ENCODE measurements at places on chromosomes 4 and X. TPM values are rescaled to one million over a fixed set of nuclear protein-coding genes. Genes with fewer than 3 reads are reported as not detected.

The SLC2A9 gene
- total RNA-seq, result 30.4 TPM

The SLC34A2 gene
- 102 TPM for total RNA-seq

The SLC25A43 gene
- total RNA-seq, result 24.3 TPM

The GLUD2 gene
- total RNA-seq, result 3.5 TPM

The PAGE4 gene
- total RNA-seq, result not detected

The EGF gene
- total RNA-seq, result 1.7 TPM

The LGI2 gene
- total RNA-seq, result under 0.01 TPM

DNA sequence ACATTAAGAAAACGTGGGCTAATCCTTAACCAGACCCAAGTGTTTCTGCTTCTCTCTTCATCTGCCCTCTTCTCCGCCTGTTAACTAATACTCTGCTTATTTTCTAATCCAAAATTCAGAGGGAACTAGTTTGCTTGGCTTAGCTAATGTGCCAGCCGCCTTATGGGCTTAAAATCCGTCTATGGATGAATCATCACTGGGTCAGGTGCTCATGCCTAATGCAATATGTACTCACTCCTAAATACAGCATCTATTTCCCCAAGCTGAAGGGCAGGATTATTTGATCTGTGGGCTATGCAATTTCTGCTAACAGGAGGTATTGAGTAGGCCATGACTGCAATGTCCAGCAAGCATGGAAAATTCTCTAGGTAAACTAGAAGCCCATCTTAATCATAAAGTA, 12.4 kb downstream of the DYNLT3 start:
- DNase-seq, result peak; percentile 1

- DNase-seq, result no peak
Observed at GRCh38 chrX:9902656-9903055, 64.5 kb upstream of the CLDN34 start.

- DNase-seq, result no peak
Observed at GRCh38 chr4:127118681-127119080, 514.1 kb upstream of the INTU start.

DNA sequence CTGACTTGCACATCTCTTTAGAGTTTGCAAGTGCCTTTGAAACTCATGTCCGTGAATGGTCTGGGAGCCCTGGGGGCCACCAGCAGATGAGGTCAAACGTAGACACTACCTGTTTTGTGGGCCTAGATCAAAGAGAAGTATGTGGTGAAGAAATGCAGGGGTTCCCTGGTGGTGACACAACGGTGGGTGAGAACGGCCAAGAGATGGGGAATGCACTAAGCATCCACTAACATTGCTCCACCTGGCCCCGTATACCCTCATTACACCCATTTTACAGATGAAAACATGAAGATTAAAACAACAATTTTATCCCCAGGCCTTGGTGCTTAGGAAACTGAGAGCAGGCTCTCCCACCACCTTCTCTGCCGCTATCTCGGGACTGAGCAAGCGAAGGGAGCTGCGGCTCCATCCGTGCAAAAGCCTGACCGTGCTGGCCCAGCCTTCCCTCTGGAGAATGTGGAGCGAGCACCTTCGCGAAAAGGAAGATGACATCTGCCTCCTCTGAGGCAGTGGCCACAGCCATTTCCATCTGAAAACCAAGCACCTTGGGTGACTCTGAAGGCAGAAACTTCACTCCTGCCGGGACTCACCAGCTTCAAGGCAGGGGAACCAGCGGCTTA, 91.9 kb downstream of the EVC2 start:
- no peak for DNase-seq

GRCh38 chr4:139672215-139672614, 6.6 kb downstream of the MGST2 start:
- no peak for DNase-seq

DNA sequence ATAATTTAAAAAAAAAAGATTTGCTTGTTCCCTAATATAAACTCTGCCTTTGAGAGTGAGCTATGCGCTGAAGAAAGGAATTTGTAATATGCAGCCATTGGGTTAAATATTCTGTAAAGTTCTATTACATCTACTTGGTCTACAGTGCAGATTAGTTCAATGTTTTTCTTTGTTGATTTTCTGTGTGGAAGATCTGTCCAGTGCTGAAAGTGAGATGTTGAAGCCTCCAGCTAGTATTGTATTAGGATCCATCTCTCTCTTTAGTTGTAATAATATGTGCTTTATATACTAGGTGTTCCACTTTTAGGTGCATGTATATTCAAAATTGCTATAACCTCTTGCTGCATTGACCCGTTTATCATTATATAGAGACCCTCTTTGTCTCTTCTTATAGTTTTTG, 49.8 kb downstream of the MAGEE1 start:
- DNase-seq, result no peak

GRCh38 chr4:100177855-100178254, 12.4 kb downstream of the DDIT4L start:
- no peak for DNase-seq

DNA sequence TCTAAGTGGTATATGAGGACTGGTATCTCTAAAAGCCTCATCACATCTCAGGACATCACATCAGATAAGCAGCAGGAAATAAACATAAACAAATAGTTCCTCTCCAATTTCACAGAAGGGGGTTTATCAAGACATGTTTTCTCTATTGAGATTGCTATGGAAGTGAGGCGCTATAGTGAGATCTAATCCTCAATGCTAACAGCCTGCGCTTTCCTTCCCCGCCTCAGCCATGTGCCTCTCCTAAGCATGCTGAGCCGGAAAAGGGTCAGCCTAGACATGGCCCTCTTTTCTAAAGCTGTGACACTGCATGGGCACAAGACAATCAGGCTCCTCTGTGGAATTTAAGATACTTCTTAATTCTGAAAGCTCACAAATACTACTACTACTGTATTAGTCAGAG, 286.1 kb downstream of the INPP4B start:
- DNase-seq, result no peak

GRCh38 chr4:56844802-56845580, 23.5 kb upstream of the SPINK2 start:
- DNase-seq, result no peak

- no peak for DNase-seq
Observed at GRCh38 chrX:20431486-20431885, 164.8 kb upstream of the RPS6KA3 start.

- no peak for DNase-seq
Observed at GRCh38 chr4:158858410-158859199, 89.8 kb downstream of the FNIP2 start.

- peak; percentile 3 for DNase-seq
Observed at GRCh38 chrX:8726031-8726652, 5.8 kb downstream of the ANOS1 start.

DNA sequence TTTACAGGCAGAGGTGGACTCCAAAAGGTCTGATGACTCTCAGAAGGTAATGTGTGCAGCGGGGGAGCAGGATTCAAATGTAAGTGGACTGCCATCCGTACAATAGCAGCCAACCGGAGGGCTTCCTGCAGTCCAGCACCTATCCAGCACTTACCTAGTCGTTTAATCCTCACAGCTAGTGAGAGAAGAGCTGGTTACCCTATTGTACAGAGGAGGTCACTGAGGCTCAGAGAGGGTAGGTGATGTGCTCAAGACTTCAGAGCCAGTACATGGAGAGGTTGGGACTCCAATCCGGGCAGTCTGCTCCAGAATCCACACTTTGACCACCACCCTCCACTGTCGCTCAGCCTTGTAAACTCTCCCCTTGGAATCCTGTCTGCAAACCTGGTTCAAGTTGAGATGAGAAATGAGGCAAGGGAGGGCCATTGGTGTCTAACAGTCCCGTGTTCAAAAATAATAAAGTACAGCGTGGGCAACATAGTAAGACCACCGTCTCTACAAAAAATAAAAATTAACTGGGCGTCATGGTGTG, 22.5 kb upstream of the JAKMIP1 start:
- DNase-seq, result no peak

DNA sequence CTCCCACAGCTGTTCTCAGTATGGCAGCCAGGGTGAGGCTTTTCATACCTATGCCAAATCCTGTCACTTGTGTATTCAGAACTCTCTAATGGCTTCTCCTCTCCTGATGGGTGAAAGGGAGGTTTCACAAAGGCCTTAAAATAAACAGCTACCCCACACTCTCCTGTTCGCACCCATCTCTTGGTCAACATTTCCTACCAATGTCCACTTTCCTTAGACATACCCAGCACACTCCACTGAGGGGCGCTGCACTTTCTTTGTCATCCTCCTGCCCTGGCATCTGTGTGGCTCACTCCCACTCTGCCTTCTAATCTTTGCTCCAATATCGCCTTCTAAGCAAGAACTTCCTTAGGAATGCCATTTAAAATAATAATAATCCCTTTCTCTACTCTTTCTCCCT, 313.3 kb downstream of the PPP3CA start:
- DNase-seq, result no peak

GRCh38 chrX:71144651-71145050, at the start of gene NLGN3:
Gene NLGN3 (plus strand): TSS chrX:71144841. CDS start chrX:71147750, 2,909 bp downstream.
- no peak for DNase-seq

DNA sequence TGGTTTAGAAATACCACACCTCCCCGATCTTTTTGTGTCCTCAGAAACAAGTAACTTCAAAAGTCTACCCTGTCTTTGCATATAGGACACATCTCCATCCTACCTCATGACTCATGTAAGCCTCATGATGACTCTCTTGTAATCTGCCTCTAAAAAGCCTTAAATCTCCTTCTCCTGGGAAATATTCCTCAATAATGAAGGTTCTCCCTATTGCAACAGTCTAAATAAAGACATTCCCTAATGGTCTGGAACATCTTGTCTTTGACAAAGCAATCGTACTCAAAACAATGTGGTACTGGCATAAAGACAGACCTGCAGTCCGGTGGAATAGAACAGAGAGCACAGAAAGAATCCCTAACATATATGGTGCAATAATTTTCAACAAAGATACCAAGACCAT, 257.7 kb downstream of the OPHN1 start:
- peak; percentile 2 for DNase-seq

DNA sequence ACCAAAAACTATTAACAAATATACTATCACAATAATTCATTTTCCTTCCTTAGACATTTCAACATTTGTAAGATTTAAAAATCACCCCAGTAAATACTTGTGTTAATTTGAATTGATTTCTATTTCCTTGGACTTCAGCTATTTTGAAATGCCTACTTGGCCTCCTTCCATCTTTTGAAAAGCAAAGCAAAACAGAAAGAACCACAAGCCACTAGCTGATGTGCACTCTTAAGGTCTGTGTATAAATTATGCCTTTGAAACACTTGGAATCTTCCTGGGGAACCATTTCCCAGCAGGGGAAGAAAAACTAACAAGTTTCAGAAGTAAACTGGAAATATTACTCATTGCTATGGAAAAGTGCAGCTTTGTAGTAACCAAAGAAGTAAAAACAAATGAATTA, 139.8 kb downstream of the CLCN4 start:
- peak; percentile 71 for DNase-seq

DNA sequence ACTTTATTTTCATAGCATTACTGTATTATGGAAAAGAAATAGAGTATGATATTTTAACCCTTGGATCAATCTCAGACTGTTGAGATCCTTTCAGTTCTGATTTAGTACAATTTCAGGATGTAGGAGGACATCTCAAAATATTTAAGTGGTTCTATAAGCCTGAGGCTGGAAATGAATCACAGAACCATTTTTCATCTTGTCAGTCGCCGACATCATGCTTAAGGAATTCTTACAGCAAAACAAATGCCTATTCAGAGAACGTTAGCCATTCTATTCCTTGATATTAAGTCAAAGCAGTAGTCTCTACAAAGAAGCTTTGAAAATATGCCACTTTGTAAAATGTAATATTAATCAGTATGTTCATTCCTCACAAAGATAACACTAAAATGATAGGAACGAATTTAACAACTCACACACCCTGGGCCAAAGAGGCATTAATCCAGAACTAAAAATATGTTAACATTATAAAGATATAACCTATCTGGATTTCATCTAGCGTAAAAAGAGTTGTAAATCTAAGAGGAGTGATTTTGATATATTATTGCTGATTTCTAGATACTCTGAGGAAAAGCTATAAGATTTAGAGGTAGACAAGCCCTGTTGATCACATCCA, 152.0 kb downstream of the GASK1B start:
- peak; percentile 93 for DNase-seq

DNA sequence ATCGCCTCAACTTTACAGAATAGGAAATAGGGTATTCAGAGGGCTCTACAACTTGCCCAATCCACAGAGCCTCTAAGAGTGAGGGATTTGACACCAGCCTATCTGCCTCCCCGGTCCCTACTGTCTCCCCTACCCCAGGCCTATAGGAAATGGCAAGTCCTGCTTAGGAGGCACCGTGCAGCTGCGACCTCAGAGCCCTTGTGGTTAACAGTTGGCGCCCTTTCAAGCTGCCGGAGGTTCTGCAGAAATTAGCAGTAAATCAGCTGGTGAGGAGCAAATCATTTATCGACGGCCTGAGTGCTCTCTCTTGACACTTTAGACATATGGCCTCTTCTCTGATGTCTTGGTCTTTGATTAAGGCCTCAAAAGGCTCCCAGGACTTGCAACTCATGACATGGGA, 96.9 kb downstream of the CLNK start:
- no peak for DNase-seq

DNA sequence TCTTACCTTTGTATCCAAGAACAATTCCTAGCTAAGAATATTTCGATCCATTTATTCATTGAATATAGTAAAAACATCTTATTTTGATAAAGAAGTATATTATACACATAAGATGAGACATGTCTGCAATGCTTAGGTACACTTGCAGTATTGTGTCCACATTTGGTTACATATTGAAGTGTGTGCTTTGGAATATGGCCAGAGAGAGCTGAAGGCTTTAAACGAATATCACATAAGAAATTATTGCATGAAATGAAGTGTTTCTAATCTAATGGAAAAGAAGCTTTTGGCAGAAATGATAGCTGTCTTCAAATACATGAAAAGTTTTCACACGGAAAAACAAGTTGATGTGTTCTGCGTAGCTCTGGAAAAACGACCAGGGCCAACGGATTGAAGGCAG, 516.1 kb upstream of the ZFP42 start:
- DNase-seq, result no peak

DNA sequence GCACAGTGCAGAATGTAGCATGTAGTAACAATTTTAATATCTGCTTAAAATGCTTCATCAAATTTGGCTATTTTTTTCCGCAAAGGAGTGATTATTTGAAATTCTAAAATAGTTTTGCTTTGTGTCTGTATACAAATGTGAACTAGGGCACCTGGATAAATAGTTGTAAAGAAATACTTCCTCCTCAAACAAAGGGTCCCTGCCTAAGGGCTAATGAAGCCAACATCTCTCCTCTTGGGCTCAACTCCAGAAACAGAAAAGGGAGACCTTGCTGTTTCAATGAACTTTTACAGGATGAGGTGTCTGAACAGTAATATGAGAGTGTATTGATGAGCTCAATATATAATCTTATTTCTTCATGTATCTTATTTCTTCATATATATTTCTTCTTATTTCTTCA, 30.8 kb upstream of the SCOC start:
- no peak for DNase-seq

DNA sequence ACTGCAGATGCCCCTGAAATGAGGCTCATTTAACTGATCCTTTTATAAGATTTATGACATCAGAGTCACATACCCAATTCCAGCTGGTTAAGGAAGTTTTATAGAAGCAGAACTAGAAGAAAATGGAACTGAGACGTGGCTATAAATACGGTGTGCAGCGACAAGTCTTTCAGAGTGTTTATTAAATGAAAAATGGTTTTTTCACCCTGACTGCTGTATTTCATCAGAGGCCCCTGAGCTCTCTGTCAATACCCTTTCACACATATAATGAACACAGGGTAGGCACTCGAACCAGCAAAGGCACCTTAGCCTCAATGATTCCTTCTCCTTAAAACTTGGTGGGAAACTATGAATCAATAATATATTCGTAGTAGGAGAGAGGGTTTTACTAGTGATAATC, 380.8 kb upstream of the ANXA10 start:
- no peak for DNase-seq

- peak; percentile 33 for DNase-seq
Observed at GRCh38 chrX:25015486-25016360, at the start of gene ARX. Gene ARX (minus strand): TSS chrX:25015965. CDS start chrX:25015737, 228 bp downstream.

- DNase-seq, result no peak
Observed at GRCh38 chr4:2771264-2771663, 15.1 kb upstream of the TNIP2 start.

Data from renal cortical epithelial cell (primary cell).